ENCODE measurements at places on chromosomes 4 and X.
A peak's percentile ranks its signal among the peaks of the same experiment; 100 is the strongest.

DNA sequence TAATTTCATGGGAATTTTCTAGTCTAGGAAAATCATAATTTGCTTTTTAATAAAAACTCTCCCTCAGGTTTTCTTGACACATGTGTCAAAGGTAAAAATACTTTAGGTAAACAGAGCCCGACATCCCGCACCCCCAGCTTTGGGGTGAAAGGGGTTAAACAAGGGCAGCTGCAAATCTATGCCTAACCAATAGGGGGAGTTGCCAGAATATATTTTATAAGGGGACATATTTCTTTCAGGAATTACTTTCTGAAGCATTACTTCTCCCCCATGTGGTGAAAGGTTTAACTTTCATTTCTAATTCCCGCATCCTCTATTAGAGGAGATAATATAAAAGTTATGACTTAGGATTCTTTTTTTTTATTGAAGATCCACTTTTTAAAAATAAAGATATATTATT lies 53.9 kb upstream of the HEPH start:
- peak; percentile 1 for DNase-seq

DNA sequence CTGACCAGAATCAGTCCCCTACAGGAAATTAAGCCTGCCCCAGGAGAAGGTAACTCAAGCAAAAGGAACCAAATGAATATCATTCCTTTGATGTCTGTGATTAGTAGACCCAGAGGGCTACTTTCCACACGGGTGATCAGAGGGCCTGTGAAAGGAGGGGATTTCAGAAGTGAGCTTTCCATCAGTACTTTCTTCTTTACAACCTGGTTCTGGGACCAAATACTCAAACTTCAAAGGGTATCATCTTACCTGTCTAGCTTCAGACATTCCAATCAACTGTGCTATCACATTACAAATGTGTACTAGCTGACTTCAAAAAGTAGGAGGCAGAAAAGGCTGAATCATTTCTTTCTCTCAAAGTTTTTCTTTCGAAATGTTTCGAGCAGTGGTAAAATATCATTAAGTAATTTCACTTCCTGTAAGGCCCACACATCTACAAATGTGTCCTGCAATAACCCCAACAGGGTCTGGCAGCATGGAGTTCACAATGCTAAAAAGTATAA lies 23.9 kb downstream of the ACSL4 start:
- DNase-seq = no peak

GRCh38 chr4:3174371-3175338 lies 74.3 kb upstream of the MSANTD1 start:
- no peak for DNase-seq

- DNase-seq = no peak
Observed at GRCh38 chr4:37758226-37758625, 68.3 kb upstream of the PGM2 start.

DNA sequence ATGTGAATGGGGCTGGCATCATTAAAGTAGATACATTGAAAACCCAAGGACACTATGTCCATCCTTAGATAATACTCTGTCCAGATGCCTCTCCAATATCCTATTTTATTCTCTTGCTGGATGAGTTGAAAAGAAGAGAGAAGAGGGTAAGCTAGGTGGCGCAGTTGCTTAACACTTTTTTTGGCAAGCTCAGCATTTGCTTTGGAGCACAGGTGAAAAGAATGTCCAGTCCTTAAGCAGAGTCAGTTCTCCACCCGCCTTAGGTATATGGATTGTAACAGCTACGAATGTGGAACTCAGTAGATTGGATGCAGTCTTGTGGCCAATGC lies 208.4 kb downstream of the NWD2 start:
- no peak for DNase-seq

GRCh38 chr4:122772986-122773385 lies 40.5 kb downstream of the BBS12 start:
- no peak for DNase-seq

DNA sequence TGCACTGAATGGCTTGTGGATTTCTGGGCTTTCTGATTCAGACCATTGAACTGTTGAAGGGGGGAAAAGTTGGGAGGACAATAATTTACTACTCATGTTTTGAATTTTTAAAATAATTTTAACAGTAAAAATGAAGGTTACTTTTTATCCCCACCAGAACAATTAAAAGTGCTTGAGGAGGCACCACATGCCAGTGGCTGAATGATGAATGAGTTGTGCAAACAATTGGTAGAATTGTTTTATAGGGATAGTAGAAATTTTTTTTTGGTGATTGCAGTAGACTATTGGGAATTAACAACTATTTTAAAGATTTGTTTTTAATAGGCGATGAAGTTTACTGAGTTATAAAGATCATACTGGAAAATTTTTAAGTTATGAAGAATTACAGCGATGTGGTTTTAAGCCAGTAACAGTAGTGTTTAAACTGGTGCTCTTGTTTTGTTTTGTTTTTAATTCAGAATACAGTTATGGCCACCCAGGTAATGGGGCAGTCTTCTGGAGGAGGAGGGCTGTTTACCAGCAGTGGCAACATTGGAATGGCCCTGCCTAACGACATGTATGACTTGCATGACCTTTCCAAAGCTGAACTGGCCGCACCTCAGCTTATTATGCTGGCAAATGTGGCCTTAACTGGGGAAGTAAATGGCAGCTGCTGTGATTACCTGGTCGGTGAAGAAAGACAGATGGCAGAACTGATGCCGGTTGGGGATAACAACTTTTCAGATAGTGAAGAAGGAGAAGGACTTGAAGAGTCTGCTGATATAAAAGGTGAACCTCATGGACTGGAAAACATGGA lies 2.7 kb downstream of the REST start:
- DNase-seq = no peak

DNA sequence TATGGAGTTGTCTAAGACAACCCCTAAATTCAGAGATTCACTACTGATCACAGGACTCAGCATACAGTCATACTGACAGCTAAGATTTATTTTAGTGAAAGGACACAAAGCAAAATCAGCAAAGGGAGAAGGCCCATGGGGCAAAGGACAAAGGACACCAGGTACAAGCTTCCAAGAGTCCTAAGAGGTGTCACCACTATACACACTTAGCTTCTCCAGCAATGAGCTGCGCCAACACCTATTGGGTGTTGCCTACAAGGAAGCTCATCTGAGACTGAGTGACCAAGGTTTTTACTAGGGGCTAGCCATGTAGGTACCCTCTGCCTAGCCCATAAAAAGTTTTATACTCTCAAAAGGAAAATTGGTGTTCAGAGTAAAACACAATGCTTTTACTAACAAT lies 55.4 kb upstream of the PABPC1L2A start:
- no peak for DNase-seq

DNA sequence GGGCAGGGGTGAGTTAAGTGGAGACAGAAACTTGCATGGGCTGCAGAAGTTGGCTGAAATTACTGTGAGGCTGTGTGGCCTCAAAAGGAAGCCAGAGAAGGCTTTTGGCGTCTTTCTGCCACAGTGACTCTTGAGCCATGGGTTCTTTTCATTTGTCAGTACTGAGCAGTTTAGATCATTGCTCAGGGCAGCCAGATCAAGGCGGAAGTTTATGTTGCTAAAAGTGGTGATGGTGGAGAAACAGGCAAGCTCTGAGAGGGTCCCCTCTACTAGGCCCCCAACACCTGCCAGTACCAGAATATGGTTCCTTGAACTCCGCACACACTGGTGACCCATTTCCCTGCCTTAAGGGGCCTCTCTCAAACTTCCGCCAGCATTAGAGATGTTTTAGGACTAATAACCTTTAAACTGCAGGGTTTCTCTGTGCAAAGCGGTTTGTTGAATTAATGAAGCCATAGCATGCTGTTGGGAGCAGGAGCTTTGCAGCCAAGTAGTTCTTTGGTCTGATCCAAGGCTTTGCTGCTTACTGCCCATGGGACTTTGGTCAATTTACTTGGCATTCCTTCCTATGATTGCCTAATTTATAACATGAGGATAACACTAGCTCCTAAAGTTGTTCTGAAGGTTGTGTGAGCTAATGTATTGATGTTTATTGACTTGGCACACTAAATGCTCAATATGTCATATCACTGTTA lies 34.5 kb downstream of the RNF175 start:
- no peak for DNase-seq

All from effector memory CD8-positive, alpha-beta T cell (primary cell).